CD8-positive, alpha-beta T cell (primary cell): ENCODE measurements at places on chromosomes 6 and 20. TPM values are rescaled to one million over a fixed set of nuclear protein-coding genes. Genes with fewer than 3 reads are reported as not detected.

GRIK2 gene
- total RNA-seq: not detected

APMAP gene
- 31.0 TPM for total RNA-seq

BACH2 gene
- 164 TPM for total RNA-seq

GUCA1A gene
- not detected for total RNA-seq

BPIFA1 gene
- not detected for total RNA-seq

- no peak for DNase-seq
These were observed 54.1 kb upstream of the EXOC2 start for GRCh38 chr6:747028-747427.
